Stimulated activated CD8-positive, alpha-beta memory T cell treated with anti-CD3 and anti-CD28 coated beads, Interleukin-7, amount 100 ng/mL, for 48 hours (primary cell): ENCODE measurements at places on chromosomes 16 and 17.

- DNase-seq, result no peak
Measured at GRCh38 chr16:71645450-71645849, 19.5 kb downstream of the MARVELD3 start.

DNA sequence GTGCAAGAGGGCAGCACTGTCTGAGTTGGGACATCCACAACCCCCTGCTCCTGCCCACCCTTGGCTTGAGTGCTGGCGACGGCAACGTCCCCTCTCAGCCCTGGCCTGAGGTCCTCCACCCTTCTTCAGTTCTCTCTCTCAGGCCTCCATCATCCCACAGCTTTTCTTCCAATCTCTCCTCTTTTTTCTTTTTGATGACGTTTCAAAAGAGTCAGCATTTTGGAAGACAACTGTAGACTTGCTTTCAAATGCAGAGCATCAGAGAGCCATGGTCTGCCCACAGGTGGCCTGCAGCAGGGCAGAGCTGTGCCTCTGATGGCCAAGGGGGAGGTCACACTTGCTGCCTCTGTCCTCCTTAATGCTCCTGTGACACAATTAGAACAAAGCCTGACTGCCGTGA is 775.4 kb downstream of the KCNJ18 start:
- DNase-seq, result no peak

GRCh38 chr17:61118871-61119270 is 280.8 kb upstream of the TBX2 start:
- no peak for DNase-seq

DNA sequence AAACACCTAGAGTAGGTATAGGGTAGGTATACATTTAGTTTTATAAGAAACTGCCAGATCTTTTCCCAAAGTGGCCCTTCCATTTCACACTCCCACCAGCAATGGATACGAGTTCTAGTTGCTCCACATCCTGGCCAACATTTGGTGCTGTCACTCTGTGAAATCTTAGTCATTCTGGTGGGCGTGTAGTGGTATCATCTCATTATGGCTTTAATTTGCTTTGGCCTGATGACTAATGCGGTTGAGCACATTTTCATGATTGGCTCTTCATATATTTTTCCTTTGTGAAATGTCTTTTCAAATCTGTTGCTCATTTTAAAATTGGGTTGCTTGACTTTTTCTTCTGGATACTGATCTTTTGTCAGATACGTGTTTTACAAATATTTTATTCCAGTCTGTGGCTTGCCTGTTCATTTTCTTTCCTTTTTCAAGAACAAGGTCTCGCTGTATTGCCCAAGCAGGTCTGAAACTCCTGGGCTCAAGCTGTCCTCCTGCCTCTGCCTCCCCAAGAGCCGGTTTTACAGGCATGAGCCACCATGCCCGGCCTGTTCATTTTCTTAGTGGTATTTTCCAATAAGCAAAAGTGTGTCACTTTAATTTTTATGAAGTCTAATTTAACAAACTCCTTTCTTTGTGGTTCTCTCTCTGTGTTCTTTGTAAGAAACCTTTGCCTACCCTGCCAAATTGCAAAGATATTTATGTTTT is 192.4 kb downstream of the SEC14L1 start:
- DNase-seq, result peak; percentile 57

DNA sequence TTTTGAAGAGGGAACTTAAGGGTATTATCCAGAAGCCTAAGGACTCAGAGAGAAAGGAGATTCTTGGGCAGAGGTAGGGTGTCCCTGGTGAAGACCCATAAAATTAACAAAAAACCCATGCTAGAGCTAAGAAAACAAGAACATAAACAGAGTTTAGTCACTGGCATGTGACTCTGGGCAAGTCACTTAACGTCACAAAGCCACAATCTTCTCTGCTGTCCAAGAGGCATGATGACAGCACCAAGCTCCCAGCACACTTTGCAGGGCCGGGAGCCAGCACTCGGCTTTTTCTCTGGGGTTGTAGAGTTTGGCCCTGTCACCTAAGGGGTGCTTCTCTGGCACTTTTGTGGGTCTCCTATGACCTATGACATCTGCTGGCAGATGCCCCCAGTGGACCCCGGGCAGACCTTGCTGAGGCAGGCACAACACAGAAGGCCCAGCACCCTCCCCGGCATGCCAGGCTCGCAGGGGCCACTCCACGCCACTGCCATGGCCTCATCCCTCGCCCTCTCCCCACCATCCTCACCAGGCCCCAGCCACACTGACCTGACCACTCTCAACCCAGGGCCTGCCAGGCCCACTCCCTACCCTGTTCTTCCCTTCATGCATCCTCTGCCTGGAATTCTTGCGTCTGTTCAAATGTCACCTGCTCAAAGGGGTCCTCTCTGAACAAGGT is 69.8 kb downstream of the DYNLRB2 start:
- no peak for DNase-seq

DNA sequence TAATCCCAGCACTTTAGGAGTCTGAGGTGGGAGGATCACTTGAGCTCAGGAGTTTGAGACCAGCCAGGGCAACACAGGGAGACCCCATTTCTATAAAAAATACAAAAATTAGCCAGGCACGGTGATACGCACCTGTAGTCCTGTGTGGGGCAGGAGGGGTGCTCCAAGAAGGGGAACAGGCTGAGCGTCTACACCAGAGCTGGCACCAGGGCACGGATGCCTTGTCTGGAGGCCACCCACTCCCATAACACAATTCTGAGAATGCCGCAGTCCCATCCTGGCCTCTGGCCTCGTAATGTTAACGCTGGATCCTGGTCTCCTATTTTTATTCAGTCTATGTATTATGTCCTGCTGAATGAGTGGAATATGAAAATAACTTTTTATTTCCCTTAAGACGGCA is 161.3 kb downstream of the WSCD1 start:
- DNase-seq, result no peak

- DNase-seq, result no peak
Measured at GRCh38 chr17:44164476-44164875, 6.0 kb upstream of the ASB16 start.

DNA sequence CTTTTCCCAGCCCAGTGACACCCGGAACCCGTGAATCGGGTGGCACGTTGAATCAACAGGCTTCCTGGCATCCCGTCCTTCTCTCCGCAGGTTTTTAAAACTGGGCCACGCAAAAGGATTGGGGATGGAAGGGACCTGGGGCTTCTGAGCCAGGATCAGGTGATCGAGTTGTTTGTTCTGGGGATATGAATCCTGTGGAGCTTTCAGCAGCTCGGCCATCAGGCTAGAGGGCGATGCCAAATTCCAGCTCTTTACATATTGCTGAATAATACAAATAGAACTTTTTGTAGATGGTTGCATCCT is 473 bp downstream of the SUPT6H start:
- DNase-seq, result no peak

- no peak for DNase-seq
Measured at GRCh38 chr17:62684179-62684578, 56.7 kb downstream of the MRC2 start.

- DNase-seq, result no peak
Measured at GRCh38 chr17:21095735-21096134, 31.0 kb upstream of the DHRS7B start.

- DNase-seq, result no peak
Measured at GRCh38 chr16:87543436-87544191, 50.8 kb upstream of the ZCCHC14 start.

DNA sequence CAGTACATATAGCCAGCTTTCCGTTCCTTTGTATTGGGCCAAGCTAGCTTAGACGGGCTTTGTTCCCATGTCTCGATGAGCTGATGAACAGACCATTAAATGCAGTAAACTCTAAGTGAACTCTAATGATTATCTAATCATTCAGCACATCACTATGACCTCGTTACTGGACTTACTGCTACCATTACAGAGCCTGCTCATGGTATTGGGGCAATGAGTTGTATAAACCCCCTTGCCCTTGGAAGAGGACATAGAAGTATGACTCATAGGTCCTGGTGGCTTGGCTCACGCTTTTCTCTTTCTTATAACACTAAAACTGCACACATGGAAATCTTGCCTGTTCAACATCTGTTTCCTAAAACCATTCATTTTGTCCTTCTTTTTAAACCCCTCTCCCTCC is 93.6 kb upstream of the DYNLRB2 start:
- DNase-seq, result no peak

GRCh38 chr17:31508288-31509094 is 117.0 kb downstream of the RAB11FIP4 start:
- no peak for DNase-seq

DNA sequence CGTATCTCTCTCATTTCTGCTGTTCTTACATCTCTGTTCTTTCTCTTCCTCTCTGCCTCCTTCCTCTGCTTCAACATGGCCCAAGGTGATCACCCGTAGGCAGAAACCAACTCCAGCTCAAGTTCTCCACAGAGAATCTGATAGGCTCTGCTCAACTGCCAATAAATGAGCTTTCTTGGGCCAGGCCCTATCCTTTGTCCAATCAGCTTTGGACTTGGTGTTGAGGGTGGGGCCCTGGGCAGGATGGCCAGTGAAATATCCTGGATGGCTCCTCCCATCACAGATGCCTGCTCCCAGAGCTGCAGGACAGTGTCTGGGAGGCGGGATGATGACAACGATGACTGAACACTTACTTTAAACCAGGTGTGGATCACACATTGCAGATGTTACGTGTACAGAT is 17.4 kb upstream of the BRD7 start:
- DNase-seq, result no peak

GRCh38 chr17:8392674-8393469 is 4.8 kb downstream of the RNF222 start:
- no peak for DNase-seq

GRCh38 chr17:66675991-66676371 is 158.9 kb upstream of the CACNG5 start:
- DNase-seq, result no peak

- DNase-seq, result no peak
Measured at GRCh38 chr17:21078016-21078780, 35.4 kb upstream of the USP22 start.
